ENCODE measurements at places on chromosomes 16 and 17.
A peak's percentile ranks its signal among the peaks of the same experiment; 100 is the strongest.

DNA sequence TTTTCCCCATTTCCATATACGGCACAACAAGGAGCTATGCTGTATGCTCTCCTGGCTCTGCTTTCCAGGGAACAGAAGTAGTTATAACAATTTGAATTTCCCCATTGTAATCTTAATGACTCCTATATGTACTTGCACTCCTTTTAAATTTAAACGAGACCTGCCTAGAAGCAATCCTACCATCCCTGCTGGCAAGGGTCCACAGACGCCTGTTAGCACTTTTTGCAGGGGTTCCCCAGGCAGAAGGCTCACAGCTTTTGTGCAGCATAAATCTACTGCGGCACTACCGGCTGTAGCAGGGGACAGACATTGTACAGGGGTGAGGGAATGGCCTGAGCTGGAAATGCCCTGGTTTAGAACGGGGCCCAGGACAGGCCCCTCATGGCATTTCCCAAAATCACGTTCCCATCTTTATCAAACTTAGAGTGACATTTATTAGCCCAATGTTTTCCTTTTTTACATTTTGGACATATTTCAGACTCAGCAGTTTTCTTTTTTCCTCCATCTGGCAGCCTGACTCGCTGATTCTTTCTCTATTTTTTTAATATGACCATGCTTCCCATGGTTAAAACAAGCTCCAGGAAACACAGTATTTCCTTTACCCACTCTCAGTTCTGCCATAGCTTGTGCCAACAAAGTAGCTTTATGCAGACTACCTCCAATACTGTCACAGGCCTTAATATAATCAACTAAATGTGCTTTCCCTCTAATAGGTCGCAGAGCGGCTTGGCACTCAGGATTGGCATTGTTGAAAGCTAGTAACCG, 35.4 kb upstream of the USP22 start:
- no peak for DNase-seq

DNA sequence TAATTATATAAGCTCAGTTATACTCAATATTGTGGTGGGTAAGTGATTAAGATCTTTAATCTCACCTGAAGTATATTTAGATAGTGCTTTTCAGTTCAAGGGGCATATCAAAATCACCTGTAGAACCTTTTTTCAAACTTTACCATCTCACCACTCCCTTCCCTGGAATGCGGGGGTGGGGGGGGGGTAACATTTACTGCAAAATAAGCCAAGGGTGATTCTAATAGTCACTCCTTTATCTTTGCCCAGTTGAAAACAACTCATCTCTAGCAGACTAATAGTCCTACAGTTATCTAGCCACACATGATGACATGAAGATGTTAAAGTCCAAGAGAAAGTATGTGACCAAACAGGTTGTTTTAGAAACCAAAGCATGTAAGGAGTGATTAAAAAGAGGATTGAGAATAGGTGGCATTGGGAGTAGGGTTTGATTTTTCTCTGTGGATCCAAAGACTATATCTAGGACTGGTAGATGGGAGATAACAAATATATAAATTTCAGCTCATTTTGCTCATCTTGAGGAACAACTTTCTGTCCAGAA, 21.5 kb downstream of the LPCAT2 start:
- no peak for DNase-seq

GRCh38 chr16:67445913-67446907, 15.3 kb downstream of the HSD11B2 start:
- no peak for DNase-seq

DNA sequence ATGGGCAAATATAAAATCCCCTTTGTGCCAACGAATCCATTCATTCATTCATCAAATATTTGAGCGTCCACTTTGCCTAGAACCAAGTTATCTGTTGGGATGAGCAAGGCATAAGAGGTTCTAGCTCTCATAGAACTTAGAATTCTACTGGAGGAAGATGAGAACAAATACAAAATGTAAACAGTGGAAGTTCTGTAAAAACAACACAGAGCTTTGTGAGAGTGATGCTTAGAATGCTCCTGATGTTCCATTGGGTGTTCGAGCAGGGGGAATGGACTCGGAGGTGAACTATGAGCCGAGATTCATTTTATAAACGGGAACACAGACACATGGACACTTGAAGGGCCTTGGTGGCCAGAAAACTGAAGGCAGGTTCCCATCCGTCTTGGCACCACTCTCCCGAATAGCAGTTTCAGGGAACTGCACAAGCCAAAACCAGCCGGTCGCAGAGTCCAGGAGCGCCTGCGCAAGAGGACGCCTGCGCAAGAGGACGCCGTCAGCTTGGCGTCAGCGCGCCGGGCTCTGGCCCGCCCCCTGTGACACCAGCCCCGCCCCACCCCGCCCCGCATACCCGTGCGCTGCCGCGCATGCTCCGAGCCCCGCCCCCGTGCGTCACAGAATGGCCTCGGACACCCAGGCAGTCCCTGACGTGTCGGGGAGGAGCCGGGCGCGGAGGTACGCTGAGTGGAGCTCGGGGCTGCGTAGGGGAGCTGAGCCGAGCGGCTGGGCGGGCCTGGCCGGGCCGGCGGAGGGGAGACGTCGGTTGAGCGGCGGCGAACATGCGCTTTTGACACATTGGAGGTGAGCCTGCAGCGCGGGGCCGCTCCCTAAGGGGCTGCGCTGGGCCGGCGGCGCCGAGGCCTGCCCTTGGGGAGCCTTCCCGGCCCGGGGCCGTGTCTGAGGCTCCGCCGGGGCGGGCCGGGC, at the start of gene NDEL1:
NDEL1 (plus strand) TSS at position 640 of the 924 bp plus-strand sequence. CDS start 8,388 bp downstream, outside the sequence.
- peak; percentile 78 for DNase-seq
